Left forelimb (tissue), 1 donor: ENCODE measurements at places on chromosomes 11 and 22.
A peak's percentile ranks its signal among the peaks of the same experiment; 100 is the strongest.

- no peak for DNase-seq
These were observed 569.0 kb upstream of the B3GAT1 start for GRCh38 chr11:134980819-134981710.

GRCh38 chr22:11616811-11617210 is 3911.2 kb upstream of the OR11H1 start:
- DNase-seq: no peak

DNA sequence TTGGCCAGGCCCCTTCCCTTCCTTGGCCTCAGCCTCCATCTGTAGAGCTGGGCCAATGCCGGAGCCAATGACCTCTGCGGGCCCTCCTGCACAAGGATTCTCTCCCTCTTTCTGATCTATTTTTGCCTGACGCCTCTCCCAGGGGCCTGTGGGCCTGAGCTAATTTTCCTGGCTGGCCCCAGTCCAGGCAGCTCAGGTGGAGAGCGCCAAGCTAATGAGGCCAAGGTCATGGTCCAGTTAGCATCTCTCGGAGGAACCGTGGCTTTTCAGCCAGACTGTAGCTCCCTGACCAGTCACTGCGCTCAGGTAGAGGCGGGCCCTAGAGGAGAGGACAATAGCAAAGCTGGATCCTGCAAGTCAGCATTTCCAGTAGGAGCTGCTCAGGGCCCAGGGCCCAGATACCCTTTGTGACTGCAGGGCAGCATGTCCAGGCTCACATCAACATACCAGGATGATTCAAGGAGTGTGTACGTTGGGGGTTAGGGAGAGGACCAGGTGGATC is 43.5 kb downstream of the APOL3 start:
- DNase-seq: no peak

DNA sequence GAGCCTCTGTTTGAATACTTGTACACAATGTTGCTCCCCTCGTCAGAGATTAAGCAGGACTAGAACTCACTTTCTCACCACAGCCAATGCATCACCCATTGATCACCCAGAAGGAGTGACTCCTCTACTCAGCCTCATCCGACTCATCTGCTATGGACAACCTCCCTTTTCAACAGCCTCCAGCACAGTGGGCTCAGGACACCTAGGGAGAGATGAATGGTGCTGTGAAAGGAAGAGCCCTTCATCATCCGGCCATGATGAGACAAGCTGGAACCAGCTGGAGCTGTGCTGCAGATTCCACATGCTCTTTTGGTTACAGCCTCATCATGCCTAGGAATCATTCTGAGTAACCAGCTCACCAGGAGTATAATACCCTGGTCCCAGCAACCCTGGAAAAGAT is 15.5 kb downstream of the C11orf91 start:
- DNase-seq: no peak

DNA sequence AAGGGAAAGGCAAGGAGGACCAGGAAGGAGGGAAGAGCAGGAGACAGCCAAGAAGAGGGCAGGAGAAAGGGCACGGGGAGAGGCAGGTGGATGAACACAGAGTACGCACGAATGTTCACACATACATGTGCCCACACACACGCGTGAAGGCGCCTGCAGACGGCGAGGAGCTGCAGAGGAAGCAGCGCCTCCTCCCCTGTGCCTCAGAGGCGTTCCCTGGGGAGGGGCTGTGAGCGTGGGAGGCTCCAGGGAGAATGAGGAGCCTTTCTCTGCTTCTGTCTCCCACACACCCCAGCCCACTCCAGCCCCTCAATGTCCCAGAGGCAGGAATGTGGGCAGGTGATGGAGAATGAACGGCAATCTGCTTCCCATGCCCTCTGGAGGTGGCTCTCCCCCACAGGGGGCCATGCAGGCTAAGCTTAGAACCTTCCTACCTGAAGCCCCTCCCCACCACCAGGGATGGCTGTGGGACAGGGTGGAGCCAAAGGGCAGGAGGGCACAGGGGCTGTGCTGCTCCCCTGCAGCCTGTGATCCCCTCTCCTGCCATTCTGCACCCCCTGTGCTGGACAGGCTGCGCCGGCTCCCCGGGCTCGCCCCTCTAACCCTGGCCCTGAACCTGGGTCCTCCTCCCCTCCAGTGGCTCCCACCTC is 25.3 kb downstream of the PPM1F start:
- DNase-seq: no peak

DNA sequence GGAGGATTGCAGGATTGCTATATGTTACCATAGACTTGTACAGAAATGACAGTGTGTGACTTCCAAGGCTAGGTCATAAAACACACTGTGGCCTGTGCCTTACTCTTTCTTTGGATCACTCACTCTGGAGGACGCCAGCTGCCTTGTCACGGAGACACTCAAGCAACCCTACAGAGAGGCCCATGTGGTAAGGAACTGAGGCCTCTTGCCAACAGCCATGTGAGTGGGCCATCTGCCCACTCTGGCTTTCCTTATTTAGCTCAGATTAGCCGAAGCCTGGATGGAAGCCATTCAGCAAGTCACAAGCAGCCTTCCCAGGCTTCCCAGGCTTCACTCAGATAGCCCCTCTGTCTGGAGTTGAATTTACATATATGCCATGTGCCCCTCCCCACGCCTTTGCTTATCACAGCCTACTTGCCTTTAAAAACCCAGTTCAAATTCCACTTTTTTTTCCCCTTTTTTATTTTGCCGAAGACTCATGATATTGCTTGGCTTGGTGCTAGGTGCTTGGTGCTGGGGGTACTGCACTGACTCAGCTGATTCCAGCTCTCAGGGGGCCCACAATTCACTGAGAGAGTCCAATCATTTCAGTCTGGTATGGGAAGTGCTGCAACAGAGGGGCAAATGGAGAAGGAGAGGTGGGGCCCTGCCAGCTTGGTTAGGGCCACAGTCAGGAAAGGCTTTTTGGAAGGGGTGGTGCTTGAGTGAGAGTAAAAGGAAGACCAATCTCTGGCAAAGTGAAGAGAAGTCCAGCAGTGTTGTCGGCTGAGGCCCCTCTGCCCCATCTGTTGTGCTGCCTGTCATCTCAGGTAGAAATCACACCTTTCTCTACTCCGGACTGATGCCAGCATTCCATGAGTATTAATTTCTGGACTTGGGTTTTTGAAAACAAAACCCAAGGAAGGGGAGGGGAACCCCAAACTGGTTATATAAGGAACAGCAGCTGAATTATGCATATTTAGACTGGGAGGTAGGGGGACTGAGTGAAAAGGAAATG is 14.5 kb upstream of the P4HA3 start:
- DNase-seq: peak; percentile 75

GRCh38 chr22:44393066-44393465 is 80.3 kb upstream of the SHISAL1 start:
- DNase-seq: peak; percentile 46
